Progenitor cell of endocrine pancreas (in vitro differentiated cells): ENCODE measurements at places on chromosomes 2 and 18.

- no peak for DNase-seq
These were observed 175.8 kb downstream of the SRBD1 start for GRCh38 chr2:45435316-45435715.

GRCh38 chr18:37956902-37957301 lies 391.3 kb upstream of the CELF4 start:
- DNase-seq, result no peak

DNA sequence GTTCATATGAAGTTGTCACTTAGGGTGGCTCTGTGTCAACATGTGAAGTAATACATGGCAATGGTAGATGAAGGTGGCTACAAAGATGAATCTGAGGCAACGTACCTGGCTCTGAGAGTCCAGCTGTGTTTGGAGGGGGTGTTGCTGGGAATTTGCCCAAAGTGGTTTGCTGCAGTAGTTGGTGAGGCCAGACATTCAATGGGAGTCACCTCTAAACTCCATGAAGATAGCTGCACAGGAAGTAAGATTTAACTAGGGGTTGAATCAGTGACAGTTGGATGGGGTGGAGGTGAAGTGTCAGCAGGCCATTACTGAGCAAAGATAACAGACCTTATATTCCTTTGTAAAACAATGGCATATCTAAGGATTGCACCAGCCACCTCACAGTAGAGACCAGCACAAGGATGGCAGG lies 71.8 kb downstream of the NUP35 start:
- DNase-seq, result no peak

DNA sequence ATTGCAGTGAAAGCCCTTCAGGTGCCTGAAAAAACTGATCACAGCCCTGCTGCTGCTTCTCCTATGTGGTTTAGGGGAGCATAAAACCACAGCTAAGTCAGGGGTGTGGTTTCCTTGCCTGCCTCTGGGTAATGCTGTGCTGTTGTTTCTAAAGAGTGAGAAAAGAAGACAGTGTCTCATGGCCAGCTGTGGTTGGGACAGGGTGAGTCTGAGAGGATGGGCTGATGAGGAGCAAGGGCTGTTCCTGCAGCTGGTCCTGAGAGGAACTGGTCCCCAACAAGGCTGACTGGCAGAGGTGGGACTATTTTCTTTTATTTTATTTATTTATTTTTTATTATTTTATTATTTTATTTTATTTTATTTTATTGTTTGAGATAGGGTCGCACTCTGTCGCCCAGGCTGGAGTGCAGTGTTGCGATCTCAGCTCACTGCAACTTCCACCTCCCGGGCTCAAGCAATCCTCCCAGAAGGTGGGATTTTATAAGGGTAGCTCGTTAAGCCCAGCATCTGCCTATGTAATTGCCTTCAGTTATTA lies 236.7 kb downstream of the FHOD3 start:
- DNase-seq, result no peak

DNA sequence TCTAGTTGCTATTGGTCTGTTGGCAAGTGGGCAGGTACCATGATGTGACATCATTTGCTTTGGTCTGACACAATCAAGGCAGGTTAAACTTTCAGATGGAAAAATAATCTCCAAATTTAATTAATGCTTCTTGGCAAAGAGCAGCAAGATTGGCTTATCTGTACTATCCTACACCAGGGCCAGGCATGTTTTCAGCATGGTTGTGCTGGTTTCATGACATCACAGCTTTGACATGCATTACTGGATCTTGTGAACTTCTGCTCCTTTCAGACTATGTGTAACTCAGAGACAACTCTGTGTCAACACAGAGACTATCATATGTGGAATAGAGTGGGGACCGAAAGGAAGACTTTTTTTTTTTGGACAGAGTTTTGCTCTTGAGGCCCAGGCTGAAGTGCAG lies 520.5 kb downstream of the TDRD15 start:
- DNase-seq, result no peak

DNA sequence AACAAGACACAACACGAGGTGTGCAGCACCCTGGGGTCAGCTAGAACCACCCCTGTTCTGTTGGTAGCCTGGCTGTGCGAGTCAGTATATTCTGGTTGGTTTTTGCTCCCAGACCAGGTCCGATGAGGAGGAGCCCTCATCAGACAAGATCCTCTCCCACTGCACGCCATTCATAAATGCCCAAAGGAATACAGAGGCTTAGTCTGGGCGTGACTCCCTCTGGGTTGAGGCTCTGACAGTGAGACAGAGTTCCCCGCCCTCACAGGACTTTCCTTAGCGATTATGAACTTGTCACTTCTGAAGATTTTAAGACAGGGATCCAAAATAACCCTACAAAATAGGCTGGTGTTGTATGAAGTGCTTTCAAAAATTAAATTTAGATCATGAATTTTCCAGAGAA lies 85.5 kb upstream of the MC2R start:
- no peak for DNase-seq

GRCh38 chr2:84807063-84807485 lies 73.8 kb downstream of the TRABD2A start:
- no peak for DNase-seq

GRCh38 chr18:54357082-54357659 lies 487 bp downstream of the STARD6 start:
- DNase-seq, result no peak

GRCh38 chr18:21327101-21327500 lies 85.1 kb downstream of the GREB1L start:
- no peak for DNase-seq

GRCh38 chr2:143698352-143698751 lies 569.1 kb downstream of the ARHGAP15 start:
- DNase-seq, result no peak

GRCh38 chr2:118823633-118824032 lies 23.8 kb downstream of the EN1 start:
- no peak for DNase-seq

GRCh38 chr2:124586210-124586609 lies 561.1 kb downstream of the CNTNAP5 start:
- DNase-seq, result no peak

- no peak for DNase-seq
These were observed 40.2 kb upstream of the CD226 start for GRCh38 chr18:69987870-69988269.

- DNase-seq, result no peak
These were observed 133.4 kb downstream of the INSIG2 start for GRCh38 chr2:118221536-118222272.

DNA sequence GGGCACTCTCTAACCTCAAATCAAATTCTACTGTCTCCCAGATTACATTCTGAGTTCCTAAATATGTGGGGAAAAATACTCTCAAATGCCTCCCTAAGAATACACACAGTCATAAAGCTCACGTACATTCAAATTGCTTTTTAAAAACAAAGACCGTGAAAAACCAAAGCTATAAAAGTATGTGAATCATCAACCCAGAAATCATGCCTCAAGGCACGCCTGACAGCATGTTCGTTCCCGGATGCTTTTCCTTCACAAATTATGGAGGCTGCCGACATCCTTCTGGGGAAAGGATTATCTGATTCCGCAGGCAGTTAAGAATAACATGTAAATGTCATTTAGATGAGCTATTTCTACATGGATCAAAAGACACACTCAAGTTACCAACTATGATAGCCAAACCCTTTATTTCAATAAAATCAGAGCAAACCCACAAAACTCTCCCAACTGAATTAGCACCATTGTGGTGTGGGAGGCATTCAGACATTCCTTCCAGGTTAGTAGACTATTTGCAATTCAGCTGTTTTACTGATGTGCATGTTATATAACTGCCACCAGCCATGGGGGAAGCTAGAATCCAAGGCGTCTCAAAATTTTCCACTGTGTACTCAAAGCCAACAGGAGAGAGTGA lies 398.2 kb upstream of the TRIB2 start:
- no peak for DNase-seq

DNA sequence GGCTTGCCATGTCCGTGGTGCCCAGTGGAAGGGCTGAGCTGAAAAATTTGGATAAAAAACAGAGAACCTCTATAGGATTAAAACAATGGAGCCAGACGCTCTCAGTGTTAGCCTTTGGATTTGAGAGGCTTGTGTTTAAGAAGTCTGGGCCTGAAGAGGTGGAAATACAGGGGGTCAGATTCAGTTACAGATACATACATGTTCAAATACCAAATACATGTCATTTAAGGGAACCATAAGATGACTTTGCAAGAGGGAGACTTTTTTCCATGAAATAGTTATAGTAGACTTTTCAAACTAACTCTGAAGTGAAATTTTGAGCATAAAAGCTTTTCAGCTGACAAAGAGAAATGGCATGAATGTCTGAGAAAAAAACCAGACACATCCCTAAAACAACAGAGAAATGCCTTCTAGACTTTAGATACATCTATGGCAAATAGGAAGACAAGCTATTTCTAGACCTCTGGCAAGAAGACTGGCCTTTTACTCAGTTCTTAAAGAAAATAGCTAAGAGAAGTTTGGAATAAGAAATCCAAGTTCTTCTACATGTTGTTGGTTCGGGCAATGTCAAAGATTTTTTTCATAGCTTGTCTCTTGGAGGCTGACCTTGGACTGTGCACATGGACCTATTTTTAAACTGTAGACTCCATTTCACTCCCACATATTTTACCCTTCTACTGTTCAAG lies 112.9 kb downstream of the LTBP1 start:
- no peak for DNase-seq

DNA sequence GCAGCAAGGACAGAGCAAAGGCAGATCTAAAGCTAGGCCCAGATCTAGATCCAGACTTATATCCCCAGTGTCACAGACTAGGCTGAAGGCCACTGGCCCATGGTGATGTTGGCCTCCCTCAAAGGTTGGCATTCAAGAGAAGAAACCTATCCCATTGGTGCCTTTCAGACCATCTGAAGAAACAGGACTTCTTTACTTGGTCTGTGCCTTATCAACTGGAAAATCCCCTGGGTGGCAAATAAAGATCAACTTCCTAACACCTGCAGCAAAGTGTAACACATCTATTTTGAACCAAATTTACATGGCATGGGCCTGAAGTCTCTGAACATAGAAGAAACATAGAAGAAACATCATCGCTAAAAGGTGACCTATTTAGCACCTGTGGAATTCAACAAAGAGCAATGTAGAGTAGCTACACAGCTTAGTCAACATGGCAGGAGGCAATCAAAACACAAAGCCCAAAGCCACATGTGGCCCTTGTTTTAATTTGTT lies 35.8 kb downstream of the METTL4 start:
- DNase-seq, result no peak

- DNase-seq, result no peak
These were observed 60.7 kb downstream of the RAB27B start for GRCh38 chr18:54888933-54889332.

DNA sequence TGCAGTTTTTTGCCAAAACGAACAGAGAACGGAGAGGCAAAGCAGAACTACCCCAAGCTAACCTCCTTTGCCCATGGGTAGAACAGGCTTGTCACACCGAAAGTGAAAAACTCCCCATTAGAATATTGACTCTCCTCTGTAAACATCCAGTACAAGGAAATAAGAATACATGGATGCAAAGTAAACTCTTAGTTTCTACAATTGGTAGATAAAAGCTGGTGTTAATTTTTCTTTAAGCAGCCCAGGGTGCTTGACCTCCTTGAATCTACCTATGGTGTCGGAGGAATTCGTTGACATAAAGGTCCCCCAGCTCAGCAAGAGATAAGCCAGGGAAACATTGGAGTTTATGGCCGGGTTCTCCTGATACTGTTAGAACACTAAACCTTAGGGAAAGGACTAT lies 48.4 kb upstream of the DSG1 start:
- no peak for DNase-seq

GRCh38 chr2:124323321-124323720 lies 298.2 kb downstream of the CNTNAP5 start:
- DNase-seq, result no peak

DNA sequence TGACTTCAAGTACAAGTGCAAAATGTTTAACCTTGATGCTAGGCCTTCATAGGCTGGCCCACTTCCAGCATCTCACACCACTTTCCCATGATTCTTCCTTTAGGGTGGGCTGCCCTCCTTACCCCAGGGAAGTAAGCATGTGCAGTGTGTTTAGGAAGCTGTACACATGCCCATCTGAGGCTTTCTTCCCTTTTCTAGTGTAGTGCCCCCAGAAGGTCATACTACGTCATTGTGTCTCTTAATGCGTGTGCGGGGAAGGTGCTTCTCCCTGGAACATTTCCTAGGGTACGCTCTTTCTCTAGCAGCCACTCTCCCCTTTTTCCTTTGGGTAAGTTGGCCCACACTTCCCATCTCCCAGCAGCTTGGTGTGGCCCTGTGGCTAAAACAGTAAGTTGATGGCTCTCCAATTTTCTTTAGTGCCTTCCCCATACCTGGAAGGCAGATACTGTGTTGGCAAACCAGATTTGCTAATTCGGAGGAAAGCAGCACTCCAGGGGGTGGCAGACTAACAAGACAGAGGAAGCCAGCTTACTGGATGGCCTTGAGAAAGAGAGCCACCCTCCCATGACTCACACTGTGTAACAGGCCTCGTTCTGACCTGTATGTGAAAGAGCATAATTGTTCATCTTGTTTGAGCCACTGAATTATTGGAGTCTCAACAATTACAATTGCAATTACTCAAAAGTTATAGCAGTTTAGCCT lies 1.1 kb upstream of the SULT6B1 start:
- no peak for DNase-seq

DNA sequence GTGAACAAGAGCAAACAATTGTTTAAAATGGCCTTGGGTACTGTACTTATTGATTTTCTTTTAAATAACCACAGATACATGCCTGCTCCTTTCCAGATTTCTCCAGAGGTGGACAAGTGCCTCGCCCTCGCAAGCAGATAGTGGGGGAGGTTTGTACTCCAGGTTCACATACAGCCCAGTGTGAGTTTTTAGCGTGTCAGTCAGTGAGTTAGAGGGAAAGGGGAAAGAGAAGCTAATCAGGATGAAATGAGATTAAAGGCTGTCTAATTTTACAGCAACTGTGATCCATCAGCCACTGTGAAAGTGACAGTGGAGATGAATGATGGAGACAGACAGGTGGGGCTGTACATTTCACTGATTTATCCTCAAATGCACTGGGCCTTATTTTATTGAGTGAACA lies 74.7 kb downstream of the KLHL14 start:
- no peak for DNase-seq

DNA sequence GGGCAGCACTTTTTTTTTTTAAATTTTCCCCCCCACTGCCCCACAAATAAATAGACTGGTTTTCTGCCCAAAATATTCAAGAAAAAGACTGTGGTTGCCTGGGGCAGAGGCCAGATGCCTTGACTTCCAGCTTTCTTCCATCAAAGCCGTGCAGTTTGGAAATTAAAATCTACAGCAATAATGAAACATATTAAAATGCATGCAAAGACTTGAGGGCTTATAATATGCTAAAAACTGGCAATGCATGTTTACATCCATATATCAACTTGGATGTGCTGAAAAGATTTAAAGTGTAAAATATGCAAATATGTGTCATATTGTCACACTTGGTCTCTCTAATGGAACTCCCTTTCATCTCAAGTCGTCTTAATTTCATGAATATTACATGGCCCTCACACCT lies 2036.2 kb upstream of the PIK3C3 start:
- no peak for DNase-seq

DNA sequence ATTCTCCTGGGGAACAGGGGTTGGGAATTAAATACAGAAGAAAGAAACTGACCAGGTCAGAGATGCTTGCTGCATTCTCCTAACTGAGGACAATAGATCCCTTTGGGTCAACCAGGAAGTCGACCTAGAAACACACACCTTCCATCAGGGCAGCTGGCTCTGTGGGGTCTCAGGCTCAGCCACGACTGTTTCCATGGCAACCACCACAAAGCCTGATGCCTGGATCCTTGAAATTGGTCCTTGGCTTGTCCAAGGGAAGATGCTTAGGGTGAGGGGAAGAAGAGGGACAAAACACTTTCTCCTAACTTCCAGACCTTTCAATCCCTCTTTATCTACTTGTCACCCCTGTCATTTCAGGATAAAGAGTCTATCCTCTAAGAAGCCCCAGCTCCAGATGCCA lies 194.4 kb downstream of the ALK start:
- no peak for DNase-seq
